ENCODE measurements at places on chromosomes 1 and 21.
A peak's percentile ranks its signal among the peaks of the same experiment; 100 is the strongest.

DNA sequence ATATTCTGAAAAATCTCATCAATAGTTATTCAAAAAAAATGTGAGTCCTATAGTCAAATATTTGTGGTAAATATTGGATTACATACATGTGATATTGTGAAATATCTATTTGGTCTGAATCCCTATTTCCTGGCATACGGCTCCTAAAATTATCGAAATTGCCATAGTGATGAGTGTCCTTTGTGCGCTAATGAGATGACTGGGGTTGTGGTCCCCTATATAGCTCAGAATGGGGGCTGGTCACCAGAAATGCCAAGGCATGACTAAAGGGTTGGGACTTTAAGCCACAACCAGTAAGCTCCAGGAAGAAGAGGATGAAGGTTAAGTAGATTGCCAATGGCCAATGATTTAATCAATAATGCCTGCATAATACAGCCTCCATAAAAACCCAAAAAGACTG, 610.2 kb upstream of the CHRM3 start:
- DNase-seq: no peak

DNA sequence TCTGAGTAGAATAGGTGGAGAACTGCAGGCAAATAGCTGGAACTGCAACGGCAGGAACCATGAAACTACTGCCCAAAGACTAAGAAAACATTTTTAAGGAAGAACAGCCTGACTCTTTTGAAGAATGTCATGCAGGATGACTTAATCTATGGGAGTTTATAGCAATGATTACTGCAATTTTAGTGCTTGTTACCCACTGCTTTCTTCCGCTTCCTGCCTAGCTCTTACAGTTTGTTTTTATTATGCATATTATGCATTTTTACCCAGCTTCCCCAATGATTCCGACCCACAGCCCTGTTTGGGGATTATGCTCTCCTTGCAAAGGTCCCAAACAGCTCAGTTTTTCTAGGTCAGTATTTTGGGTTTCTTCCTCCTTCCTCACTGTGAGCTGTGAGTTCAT, 71.2 kb downstream of the PCNX2 start:
- no peak for DNase-seq

- DNase-seq: no peak
These were observed 73.5 kb upstream of the KAZN start for GRCh38 chr1:14524826-14525636.

DNA sequence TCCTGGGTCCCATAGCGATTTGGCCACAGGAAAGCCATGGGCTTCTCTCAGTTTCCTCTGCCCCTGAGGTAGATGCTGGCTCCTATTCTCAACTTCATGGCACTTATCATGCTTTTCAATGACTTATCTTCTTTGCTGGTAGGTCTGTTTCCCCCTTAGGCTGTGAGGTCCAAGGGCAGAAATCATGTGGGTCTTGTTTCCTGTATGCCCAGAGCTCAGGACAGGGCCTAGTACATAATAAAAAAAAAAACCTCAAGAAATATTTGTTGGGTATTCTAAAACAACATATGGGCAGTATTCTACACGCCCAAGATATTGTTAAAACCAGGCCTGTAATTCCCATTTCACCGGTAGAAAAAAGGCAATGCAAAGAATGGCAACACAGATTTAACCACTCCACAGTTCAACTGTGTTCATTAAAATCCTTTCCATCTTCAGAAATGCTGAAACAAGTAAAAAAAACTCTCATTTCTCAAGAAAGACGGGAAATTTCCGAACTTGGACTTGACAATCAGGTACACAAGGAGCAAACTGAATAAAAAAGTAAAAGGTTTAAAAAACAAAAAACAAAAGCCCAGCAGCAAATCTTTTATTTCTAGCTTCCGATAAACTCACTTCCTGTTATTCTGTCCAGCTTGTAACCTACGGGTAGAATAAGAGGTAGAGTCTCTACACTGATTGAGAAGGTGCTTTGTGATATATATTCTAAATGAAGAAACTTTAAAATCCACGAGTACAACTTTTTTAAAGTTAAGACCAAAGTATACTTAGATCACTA, 6.3 kb upstream of the TDRD10 start:
- DNase-seq: no peak

DNA sequence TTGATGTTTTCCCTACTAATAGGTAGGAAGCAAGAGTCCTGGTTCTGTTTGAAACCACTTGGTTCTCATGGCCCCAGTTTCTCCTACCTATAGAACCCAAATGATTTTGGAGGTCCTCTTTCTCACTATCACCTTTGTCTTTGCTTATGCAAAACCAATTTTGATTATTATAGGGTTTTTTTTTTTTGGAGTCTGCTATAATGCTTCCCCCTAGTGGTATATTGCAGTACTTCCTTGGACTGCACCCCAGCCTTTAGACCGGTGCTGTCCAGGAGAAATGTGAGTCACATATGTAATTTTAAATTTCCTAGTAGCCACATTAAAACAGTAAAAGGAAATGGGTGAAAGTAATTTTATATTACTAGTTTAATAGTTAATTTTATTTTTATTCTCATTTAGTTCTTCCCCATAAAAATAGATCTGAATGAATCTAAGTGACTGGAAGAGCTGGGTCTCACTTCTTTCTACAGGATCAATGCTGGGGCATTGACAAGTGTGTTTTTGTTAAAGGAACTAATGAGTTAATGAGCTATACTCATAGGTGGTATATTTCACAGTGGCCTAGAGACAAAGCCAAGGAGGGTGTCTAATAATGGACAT, 10.6 kb downstream of the FCMR start:
- peak; percentile 39 for DNase-seq

DNA sequence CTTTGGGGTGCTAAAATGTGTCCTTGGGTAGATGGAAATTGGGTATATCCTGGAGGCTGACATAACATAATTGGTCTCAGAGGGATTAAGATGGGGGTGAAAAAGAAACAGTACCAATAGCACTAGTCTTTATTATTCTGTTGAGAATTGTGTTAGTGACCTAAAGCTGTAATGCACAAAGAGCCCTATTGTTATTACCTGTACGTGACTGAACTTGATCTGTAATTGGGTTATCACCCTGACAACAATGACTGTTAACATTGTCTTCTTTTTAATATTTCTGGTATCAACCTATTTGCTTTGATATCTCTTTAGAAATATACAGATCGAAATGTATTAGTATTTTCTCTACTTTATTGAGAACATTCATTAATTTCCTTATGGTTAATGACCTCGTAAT, 147.6 kb downstream of the NEK7 start:
- DNase-seq: no peak

GRCh38 chr1:151058692-151059091, 730 bp downstream of the CDC42SE1 start:
- peak; percentile 93 for DNase-seq

DNA sequence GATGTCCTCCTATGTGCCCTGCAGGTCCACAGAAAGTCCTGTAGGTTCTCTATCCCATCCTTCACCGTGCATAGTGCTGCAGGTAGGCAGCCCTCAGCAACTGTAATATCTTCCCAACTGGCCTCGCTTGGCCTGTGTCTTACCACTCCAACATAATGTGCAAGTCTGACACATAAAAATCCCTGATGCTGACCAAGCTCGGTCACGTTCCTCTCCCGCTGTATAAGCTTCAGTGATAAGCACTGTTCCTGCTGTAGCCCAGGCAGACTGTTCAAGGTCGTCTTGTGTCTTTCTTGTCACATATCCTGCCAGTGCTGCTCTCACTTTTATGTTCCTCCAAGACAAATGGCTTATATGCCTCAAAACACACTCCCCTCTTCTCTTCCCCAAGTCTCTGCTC, 19.4 kb upstream of the KCNE1 start:
- DNase-seq: no peak
